Stimulated activated naive CD8-positive, alpha-beta T cell treated with anti-CD3 and anti-CD28 coated beads, Interleukin-15, Interleukin-2, amounts not matched to agents 100 U/mL and 50 U/mL, for 24 hours (primary cell): ENCODE measurements at places on chromosomes 7 and 10.

DNA sequence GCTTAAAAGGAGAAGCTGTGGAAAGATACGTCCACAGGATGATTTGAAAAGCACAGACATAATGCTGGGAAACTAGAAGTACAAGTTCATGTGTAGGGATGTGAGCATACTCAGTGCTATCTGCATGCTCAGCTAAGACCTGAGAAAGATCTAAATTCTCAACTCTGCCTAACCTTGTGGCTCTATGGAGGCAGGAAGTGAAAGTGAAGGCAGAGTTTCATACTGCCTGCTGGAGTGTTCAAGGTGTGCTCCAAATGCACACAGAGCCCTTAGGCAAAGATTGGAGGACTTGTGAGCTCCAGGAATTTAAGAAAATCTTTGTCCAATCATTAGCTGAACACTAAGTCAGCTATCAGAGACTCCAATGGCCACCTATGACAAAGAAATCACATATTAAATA is 190.9 kb downstream of the RNLS start:
- DNase-seq = no peak

- DNase-seq = no peak
Measured at GRCh38 chr7:2107386-2108070, 125.2 kb downstream of the MAD1L1 start.

GRCh38 chr7:151896086-151896485 is 19.2 kb upstream of the PRKAG2 start:
- DNase-seq = no peak

GRCh38 chr10:121527690-121528089 is 70.6 kb downstream of the FGFR2 start:
- DNase-seq = no peak

- no peak for DNase-seq
Measured at GRCh38 chr7:111931958-111932357, 274.2 kb downstream of the DOCK4 start.
